ENCODE measurements at places on chromosomes 6 and 20. TPM values are rescaled to one million over a fixed set of nuclear protein-coding genes. Genes with fewer than 3 reads are reported as not detected.

Gene RPP40
- 23.2 TPM for total RNA-seq

Gene SPAG4
- 3.3 TPM for total RNA-seq

Gene SLC17A1
- not detected for total RNA-seq

Gene MSH5
- 45.5 TPM for total RNA-seq

Gene PROCR
- total RNA-seq = 4.6 TPM

Gene LPA
- not detected for total RNA-seq

Gene ANKRD66
- total RNA-seq = not detected
